Mesenteric fat pad (tissue), 1 donor: ENCODE measurements at places on chromosomes 13 and 19. TPM values are rescaled to one million over a fixed set of nuclear protein-coding genes. Genes with fewer than 3 reads are reported as not detected.

Gene FAM216B
- not detected for total RNA-seq

Gene NAPSA
- total RNA-seq, result 0.22 TPM

Gene GPR18
- total RNA-seq, result not detected

GRCh38 chr13:110400786-110401533 is 93.9 kb downstream of the COL4A2 start:
- DNase-seq, result no peak

DNA sequence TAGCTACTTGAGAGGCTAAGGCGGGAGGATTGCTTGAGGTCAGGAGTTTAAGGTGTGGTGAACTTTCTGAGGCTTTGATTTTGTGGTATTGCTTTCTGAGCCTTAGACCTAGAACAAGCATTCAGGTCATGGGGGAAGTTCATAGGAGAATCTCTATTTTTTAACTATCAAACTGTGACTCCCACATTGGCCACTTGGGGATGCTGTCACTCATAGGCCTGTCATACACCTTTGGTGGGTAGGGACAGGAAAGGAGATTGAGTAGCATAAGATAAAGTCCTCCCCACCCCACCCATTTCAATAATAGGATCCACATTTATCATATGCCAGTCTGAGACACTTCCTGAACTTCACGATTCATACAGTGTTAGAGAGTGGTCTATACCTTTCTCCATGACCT is 41.9 kb upstream of the PSG2 start:
- DNase-seq, result no peak

DNA sequence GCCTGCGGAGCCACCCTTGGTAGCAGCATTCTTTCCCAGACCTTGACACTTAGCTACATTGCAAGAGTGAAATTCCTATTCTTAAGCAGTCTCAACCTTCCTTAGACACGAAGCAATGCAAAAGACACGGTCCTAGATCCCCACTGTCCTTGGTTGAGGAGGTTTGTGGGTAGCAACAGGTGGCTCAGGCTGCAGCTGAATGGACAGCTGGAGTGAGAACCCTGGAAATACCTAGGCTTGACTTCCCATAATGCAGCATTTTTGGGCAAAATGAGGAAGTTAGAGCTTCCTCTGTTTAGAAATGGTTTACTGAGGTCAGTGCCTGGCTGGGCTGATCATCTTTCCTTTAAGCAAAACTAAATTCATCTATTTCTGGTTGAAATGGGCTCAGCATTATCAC is 296.6 kb downstream of the RFC3 start:
- DNase-seq, result no peak

DNA sequence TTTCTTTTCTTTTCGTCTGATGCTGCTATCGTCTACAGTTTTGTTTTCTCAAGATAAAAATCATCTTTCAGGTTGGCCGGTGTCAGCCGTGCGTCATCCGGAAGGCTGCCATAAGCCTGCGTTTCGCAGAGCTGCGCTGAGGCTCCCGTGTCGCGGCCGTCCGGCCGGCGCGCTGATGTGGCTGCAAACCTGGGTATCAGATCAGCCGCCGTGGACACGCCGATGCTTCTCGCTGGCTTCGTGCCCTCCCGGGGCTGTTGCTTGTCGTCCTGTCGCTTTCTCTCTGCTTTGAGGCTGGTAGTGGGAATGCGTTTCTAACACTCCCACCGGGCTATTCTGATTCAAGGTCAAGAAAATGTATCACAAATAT is 45.9 kb upstream of the TFDP1 start:
- DNase-seq, result peak; percentile 72

GRCh38 chr13:38952827-38953226 is 37.8 kb downstream of the STOML3 start:
- no peak for DNase-seq
